Astrocyte (in vitro differentiated cells and primary cell): ENCODE measurements at places on chromosomes 1 and 21. TPM values are rescaled to one million over a fixed set of nuclear protein-coding genes. Genes with fewer than 3 reads are reported as not detected.

The FMN2 gene
- 2.1 and 2.4 TPM in 2 replicates for total RNA-seq

The YARS1 gene
- total RNA-seq = 214 and 219 TPM in 2 replicates

DNA sequence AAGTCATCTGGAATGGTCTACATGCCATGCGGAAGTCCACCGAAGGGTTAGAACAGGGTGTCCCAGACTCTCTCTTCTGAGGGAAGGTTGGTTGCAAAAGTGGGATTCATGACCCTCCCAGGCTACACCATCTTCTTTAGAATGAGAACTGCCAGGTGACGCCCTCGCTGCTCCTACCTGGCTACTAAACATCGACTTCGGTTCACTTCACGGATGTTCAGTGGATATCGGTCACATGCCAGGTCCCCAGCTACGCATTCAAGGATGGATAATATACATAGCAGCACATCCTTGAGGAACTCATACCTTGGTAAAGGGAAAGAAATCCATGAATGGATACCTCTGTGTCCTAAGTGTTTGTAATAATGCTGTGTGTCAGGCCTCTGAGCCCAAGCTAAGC, 3.3 kb upstream of the OPTC start:
- no peak for DNase-seq
- peaks cover 6% of the 10 kb centered on the region for H3K4me1 ChIP-seq
- no peak overlapping the region for H3K27ac ChIP-seq
- no peaks in the 10 kb centered on the region for H3K36me3 ChIP-seq

- H3K4me3 ChIP-seq = no peak overlapping the region
- DNase-seq = no peak
- H3K27me3 ChIP-seq = no peaks in the 10 kb centered on the region
Measured at GRCh38 chr1:65224681-65225091, 76.7 kb downstream of the AK4 start.

- peaks cover 17% of the 10 kb centered on the region for H3K4me1 ChIP-seq
- DNase-seq = no peak
- H3K27ac ChIP-seq = no peak overlapping the region
- H3K36me3 ChIP-seq = no peaks in the 10 kb centered on the region
Measured at GRCh38 chr1:28887419-28887834, 26.9 kb upstream of the EPB41 start.

- DNase-seq = no peak
- H3K4me1 ChIP-seq = no peaks in the 10 kb centered on the region
- no peak overlapping the region for H3K27ac ChIP-seq
Measured at GRCh38 chr1:236810018-236810417, 14.9 kb downstream of the MTR start.

GRCh38 chr1:208233546-208233945, 10.6 kb downstream of the PLXNA2 start:
- no peak overlapping the region for H3K4me3 ChIP-seq
- H3K36me3 ChIP-seq = no peaks in the 10 kb centered on the region
- H3K4me1 ChIP-seq = peaks cover 32% of the 10 kb centered on the region
- H3K27ac ChIP-seq = no peak overlapping the region
- no peak for DNase-seq

GRCh38 chr1:40344597-40344996, 27.5 kb upstream of the COL9A2 start:
- no peaks in the 10 kb centered on the region for H3K4me1 ChIP-seq
- H3K36me3 ChIP-seq = no peaks in the 10 kb centered on the region
- no peak overlapping the region for H3K4me3 ChIP-seq
- no peak overlapping the region for H3K27ac ChIP-seq
- DNase-seq = peak; percentile 49

GRCh38 chr1:64790832-64791487, 46.1 kb downstream of the RAVER2 start:
- H3K4me3 ChIP-seq = no peak overlapping the region
- no peaks in the 10 kb centered on the region for H3K27me3 ChIP-seq
- no peak overlapping the region for H3K27ac ChIP-seq
- H3K36me3 ChIP-seq = no peaks in the 10 kb centered on the region
